Left hindlimb (tissue), 1 donor: ENCODE measurements at places on chromosomes 1 and 21.

DNA sequence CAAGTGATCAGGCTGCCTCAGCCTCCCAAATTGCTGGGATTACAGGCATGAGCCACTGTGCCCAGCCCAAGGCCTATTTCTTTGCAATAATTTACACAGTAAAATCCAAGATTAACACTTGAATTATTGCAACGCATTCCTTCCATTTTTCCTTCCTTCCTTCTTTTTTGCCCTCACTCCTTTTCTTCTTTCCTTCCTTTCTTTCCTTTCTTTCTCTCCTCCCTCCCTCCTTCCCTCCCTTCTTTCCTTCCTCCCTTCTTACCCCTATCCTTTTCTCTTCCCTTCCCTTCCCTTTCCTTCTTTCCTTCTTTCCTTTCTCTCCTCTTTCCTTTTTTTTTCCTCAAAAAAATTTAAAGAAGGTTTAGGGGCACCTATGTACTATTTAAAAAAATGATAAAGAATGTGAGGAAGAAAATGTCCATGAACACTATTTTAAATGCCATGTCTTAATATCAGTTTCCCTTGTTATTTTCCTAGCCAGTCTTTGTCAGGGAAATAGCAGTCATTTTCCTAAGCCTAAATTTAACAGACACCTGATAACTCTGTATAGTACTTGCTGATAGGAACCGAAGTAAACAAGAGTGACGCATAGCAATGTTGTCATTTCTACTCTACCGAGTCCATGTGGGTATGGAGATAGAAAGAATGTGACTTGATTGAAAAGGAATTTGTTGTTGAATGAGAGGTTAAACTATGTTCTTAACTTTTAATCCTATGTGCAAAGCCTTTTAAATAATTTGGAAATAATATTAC, 79.8 kb upstream of the HMCN1 start:
- DNase-seq = no peak

DNA sequence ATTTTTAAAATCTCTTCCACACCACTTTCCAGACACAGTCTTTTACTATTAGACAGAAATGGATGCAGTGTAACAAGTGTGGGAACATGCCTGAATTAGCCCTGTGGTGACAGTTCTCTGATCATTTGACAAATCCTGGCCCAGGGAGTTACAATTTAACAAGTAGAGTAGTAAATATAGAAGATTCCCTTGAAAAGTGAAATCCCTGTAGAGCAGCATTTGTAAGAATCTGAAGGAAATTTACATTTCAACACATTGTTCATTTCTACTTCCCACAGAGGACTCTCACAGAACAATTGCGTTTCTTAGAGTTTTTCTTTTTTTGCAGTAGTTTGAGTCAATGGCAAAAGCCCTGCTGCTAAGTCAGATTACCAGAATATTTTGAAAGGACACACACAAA, 458.3 kb upstream of the BRINP3 start:
- no peak for DNase-seq

- no peak for DNase-seq
Measured at GRCh38 chr1:214165850-214166374, 115.0 kb upstream of the SMYD2 start.

DNA sequence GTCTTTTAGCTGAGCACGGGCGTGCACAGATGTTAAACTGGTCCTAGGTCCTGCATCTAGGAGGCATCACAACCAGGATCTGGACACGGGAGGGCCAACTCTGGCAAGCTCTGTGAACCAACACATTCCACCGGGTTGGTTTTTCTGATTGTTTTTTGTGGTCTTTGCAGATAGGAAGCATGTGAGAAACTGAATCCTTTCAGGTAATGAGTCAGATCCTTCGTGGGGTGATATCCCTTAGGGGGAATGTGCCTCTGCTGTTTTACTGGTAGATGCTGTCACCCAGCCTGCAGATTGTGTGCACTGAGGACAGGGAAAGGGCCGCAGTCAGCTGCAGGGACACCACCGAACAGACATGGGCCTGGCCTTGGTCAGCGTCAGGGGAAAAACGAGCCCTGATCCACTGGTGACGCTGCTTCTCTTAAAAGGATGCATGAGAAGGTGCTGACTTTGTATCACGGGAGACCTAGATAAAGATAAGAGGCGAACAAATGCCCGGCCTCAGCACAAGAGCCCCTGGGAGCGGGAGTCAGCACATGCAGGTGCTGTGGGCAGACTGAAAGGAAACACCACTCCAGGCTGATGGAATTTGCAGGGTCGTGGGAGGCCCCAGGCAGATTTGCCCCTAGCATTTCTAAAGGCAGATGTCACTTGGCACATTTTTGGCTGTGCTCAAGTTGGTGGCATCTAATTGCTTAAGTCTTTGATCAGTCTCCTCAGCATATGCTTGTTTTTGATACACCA, 51.1 kb downstream of the DOP1B start:
- no peak for DNase-seq

GRCh38 chr1:48552420-48552819, 80.4 kb upstream of the SPATA6 start:
- DNase-seq = no peak

GRCh38 chr21:32908534-32908933, 117.2 kb upstream of the OLIG2 start:
- no peak for DNase-seq

GRCh38 chr1:200336901-200337391, 72.9 kb downstream of the ZNF281 start:
- no peak for DNase-seq

GRCh38 chr21:37253991-37254390, 13.1 kb downstream of the VPS26C start:
- DNase-seq = peak; percentile 50

GRCh38 chr1:156927215-156928042, 7.0 kb downstream of the LRRC71 start:
- DNase-seq = peak; percentile 81

- no peak for DNase-seq
Measured at GRCh38 chr1:228005511-228006033, 1.2 kb upstream of the WNT3A start.

DNA sequence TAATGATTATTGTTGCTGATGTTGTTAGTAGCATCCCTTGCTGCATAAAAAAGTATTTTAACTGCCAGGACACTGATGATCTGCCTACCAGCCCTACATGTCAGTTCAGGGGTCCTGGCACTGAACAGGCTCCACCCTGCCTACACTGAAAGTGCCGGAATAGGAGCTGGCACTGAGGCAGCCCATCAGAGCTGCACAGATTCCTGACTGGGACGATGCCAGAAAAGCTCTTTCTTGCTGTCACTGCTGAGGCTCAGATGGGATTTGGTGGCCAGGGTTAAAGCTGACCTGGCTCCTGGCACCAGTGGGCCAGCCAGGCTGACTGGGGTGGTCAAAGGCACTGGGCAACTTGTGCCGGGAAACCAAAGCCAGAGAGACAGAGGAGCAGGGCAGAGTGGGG, 6.2 kb upstream of the DISP3 start:
- no peak for DNase-seq

GRCh38 chr1:173865468-173866164, 2.2 kb downstream of the GAS5 start:
- DNase-seq = no peak

- no peak for DNase-seq
Measured at GRCh38 chr1:230708631-230709580, 5.0 kb downstream of the AGT start.

DNA sequence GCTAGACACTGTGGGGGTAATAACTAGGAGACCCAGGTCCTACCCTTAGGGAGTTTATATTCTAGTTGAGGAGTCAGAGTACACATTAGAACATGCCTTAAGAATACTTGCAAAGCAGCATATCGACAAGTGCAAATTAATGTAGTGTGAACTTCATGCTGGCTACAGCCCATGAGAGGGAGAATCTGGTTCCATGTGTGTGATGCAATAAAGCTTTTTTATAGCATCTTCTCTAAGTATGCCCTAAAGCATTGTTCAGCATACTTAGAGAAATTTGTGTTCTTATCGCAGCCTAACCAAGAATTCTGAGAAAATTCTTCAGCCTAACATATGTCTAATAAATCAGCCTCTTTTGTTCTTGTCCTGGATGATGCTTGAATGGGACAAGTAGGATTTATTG, 95.5 kb downstream of the SDCCAG8 start:
- DNase-seq = no peak

- no peak for DNase-seq
Measured at GRCh38 chr1:70902211-70902610, 145.4 kb downstream of the PTGER3 start.

DNA sequence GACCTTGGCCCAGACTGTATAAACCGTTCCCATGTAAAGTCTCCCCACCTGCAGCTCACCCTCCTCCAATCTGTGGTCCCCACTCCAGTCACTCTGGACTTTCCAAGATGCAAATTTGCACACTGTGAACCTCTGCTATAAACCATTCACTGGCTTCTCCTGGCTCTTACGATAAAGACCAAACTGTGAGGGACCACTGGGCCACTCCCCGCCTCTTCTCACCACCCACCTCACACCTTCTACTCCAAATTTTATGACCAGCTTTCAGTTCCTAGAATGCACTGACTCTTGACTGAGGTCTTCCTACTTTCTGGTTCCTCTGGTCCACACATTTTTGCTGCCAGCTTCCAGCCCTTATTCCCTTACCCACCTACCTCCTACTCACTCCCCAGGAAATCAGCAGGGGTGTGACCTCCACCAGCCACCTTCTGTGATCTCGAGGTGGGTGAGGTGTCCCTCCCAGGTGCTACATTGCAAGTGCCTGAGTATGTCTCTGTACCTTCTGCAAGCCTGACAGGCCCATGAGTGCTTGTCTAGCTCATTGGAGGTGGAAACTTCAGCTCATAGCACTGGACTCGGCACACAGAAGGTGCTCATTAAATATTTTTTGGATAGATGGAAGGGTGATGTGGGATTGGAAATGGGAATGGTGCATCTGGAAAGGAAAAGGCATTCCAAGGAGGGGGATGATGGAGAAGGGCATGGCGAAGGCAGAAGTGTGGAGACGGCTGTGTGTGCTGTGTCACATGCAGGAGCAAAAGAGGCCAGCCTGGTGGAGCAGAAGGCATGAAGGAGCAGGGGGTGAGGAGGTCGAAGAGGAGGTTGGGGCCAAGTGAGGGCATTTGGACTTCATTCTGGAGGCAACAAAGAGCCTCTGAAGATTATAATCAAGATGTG, 15.6 kb upstream of the CSF1 start:
- no peak for DNase-seq

DNA sequence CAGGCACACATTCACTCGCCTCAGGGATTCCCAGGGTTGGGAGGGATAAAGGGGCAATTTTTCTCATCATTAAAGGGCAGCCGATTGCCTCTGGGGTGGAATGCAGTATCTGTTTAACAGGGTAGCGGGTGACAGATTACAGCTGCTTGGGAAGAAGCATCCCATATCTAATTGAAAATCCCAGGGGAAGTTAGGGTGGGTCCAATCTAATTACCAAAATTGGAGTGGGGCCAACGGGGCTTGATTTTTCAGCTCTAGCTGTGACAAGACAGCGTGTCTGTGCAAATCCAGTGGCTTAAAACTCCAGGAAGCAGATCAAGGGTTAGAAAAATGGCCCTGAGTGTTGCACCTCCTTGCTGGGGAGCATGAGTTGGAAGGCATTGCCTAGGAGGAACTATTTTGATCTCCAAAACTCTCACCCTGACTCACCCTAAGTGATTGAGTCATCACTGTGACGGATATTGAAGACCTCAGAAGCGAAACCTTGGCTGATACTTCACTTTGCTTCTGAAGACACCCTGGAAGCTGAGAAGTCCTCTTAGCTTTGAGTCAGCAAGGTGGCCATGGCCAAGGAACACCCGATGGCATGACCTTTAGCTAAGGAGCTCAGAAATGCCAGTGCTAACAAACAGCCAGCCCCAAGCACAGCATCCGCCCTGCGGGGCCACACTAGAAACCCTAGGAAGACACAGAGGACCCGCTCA, 46.0 kb downstream of the GRHL3 start:
- no peak for DNase-seq

DNA sequence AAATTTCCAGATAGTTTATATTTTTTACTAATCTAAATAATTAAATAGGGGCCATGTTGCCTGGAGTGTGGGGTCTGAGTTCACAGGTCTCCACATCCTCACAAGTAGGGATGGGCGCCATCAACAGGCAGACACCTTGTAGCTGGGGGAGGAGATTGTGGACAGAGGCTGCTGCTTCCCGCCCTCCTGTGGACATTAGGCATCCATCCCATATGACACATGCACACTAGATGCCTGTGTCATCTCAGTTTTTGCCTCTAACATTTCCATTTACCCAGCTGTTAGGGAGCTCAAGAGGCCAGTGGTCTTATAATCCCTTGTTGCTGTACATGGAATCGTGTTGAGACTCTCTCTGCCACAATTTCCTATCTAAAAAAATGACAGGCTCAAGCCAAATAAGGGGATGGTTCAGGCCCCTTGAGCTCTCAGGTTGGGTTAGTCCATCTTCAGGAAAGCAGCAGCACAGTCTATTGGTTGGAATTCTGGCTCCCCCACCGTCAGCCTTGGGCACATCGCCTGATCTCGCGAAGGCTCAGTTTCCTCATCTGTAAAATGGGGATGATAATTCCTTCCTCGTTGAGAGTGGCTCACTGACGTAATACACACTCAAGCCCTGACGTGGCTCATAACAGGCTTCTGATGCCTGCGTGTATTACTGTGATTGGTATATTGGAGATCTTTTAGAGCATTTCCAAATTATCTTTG, 13.6 kb downstream of the LHX4 start:
- DNase-seq = no peak

- no peak for DNase-seq
Measured at GRCh38 chr1:92494485-92495141, 7.9 kb upstream of the GFI1 start.

DNA sequence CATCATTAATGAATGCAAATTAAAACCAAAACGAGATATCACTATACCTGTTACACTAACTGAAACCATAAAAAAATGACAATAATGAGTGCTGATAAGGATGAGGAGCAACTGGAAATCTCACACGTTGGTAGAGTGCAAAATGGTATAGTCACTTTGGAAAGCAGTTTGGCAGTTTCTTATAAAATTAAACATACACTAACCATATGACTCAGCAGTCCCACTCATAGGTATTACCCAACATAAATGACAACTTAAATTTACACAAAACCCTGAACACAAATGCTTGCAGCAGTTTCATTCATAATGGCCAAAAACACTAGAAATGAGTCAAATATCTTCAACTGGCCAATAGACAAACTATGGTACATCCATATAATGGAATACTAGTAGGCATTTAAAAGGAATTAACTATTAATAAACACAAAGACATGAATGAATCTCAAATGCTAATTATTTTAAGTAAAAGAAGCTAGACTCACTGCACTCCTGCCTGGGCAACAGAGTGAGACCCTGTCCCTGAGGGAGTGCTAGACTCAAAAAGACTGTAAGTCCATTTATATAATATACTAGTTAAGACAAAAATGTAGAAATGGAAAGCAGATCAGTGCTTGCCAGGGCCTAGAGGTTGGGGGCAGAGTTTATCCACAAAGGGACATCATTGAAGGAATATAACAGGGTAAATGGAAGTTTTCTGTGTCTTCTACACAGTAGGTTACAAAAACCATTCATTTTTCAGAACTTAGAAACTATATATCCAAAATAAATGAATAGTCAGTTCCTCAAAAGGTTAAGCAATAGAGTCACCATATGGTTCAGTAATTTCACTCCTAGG, 77.4 kb downstream of the EIF4G3 start:
- DNase-seq = no peak

GRCh38 chr1:155125946-155126555, 1.6 kb upstream of the EFNA1 start:
- DNase-seq = peak; percentile 87
